ENCODE measurements at places on chromosomes 6 and 20.

- DNase-seq: peak; percentile 21
Observed at GRCh38 chr6:163226181-163226835, 188.2 kb upstream of the QKI start.

- DNase-seq: no peak
Observed at GRCh38 chr20:642398-643174, 10.4 kb downstream of the SRXN1 start.

DNA sequence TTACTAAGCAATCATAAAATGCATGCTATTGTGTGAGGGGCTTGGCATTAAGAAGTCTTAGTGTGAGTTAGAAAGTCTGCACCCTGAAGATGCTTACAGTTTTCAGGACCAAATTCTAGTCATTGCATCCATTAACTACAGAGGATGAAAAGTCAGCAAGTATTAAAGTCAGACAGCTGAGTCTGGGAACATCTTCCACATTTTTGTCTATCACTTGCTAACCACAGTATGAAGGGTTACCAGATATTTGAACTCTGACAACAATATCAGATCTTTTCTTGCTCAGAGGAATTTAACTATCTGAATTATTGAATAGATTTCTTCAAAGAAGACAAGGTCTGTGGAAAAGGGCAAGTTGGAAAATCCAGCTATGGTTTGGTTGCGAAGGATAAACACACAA, 264.4 kb downstream of the BTBD9 start:
- DNase-seq: peak; percentile 48

GRCh38 chr20:16257021-16257420, 316.2 kb downstream of the KIF16B start:
- peak; percentile 9 for DNase-seq

DNA sequence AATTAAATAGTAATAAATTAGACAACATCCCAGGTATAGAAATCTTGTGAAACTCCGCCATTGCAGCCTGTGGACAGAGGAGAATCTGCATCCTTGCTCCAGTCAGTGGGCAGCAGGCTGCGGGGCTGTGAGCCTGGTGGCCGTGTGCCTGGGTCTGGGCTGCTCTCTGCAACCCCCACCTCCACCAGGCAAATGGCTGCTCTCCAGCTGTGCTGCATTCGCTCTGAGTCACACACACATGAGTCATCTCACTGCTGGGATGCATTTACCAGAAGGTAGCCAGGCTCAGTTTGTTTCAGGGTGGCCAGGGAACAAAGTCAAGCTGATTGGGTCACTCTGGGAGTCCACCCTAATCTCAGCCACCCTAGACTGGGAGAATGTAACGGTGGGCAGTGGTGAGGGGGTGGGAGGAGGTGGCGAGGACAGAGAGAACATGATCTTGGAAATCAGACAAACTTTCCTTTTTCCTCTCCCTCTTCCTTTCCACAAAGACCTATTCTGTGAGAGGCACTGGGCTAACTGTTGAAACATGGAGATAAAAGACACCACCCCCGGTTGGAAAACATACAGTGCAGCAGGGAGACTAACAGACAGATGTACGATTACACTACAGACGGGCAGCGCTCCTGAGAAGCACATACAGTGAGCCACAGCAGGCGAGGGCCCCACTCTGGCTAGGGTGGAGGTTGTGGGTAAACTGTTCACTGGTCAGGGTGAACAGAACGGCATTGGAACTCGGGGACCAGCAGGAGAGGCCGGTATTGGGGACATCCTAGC, 59.2 kb downstream of the TRAM2 start:
- DNase-seq: peak; percentile 97

DNA sequence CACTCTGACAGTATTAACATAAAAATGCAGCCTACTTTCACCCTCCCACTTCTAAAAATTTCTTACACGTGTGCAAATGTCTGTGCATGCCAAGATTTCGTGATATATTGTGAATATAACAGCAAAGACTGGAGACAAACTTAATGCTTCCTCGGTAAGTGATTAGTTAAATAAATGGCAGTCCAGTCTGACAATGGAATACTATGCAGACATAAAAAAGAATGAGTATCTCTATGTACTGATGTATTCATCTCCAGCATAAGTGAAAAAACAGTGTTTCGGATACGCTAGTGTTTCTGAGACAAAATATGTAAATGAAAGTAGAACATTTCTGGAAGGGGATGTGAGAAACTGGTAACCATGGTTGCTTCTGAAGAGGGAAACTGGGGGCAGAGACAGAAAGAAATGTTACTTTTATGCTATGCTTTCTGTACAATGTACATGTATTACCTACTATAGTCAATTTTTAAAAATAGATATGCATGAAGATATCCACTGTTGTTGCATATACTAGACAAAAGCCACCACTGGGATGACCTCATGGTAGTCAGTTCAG, 7.0 kb downstream of the SLC22A23 start:
- no peak for DNase-seq

GRCh38 chr20:4730780-4731179, 9.1 kb downstream of the PRND start:
- peak; percentile 9 for DNase-seq

GRCh38 chr20:49532285-49532946, 35.5 kb downstream of the PTGIS start:
- DNase-seq: no peak

DNA sequence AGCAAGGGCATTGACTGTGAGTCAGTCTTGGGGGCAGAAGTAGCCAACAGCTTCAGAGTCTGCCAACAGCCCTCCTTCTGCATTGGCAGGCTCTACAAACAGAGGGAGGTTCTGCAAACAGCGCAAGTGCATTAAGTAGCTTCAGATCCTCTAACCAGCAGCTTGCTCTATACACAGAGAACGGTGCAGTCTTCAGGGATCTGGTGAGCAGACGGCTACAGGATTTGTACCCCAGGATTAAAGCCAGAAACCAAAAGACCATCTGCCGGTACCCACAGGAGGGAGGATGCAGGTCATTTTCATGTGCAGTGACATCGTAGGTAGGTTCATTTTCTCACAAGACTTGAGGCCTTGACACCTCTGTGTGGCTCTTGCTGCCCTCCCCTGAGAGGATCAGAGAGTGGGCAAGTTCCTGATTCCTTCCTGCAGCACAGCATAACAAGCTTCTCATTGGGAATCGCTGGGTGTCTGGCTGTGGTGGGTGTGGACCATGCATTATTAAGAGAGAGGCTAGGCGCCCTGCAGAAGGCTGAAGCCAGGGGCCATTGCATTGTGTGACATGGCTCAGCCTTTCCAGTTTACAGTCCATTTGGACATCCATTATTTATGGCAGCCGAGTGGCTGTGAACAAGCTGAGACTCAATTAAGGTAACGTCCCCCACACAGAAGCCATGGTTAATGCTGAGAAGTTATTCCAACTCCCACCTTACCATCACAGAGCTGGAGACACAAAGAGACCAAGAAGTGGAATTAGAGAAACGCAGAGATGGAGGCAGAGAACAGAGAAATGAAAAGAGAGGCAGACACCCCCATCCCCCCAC, 250.0 kb downstream of the LRFN2 start:
- no peak for DNase-seq

DNA sequence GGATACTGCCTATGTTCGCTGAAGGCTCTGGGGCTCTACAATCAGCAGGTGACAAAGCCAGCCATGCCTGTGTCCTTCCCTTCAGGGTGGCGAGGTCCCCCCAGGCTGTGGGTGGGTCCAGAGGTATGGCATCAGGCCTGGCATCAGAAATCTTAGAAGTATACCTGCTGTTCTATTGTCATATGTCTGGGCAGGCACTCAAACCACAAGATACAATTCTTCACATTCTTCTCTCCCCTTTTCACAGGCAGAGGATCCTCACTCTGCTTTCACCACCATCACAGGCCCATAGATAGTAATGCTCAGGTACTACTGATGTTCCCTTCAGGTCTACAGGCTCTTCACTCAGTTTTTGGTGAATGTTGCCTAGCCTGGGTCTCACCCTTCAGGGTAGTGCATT, 1180.0 kb upstream of the CITED2 start:
- peak; percentile 37 for DNase-seq

GRCh38 chr6:151285122-151285521, 45.4 kb downstream of the AKAP12 start:
- DNase-seq: peak; percentile 80

DNA sequence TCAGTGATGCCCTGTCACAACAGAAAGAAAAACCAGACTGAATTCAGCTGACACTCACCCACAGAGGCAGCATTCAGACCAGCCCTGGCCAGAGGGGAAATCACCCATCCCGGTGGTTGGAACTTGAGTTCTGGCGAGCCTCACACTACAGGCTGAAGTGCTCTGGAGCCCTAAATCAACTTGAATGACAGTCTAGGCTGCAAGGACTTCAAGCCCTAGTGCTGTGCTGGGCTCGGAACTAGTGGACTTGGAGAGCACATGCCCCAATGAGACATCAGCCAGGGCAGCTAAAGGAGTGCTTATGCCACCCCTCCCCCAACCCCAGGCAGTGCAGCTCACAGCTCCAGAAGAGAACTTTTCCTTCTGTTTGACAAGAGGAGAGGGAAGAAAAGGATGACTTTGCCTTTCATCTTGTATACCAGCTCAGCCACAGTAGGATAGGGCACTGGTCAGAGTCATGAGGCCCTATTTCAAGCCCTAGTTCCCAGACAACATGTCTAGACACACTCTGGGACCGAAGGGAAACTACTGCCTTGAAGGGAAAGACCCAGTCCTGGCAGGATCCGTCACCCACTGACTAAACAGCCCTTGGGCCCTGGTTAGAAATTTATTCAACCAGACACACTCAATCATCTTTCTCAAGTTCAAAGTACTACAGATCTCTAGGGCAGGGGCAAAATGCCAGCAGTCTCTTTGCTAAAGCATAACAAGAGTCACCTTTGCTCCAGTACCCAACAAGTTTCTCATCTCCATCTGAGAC, 43.2 kb upstream of the PNRC1 start:
- peak; percentile 21 for DNase-seq

DNA sequence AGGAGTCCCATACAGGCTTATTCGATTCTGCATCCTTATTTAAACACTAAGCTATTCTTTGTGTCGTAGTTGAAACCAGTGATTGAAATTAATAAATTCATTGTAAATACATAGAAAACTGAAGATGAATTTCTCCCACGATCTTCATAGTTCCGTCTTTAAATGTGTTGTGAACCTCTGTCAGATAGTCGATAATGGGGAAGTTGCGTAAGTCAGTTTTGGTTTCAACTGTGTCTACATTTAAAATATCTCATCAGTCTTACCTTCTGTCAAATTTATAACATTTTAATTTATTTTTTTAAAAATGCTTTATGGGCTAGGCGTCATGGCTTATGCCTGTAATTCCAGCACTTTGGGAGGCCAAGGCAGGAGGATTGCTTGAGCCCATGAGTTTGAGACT, 12.7 kb downstream of the STX11 start:
- DNase-seq: no peak

- no peak for DNase-seq
Observed at GRCh38 chr6:132268209-132268608, 133.1 kb downstream of the MOXD1 start.

DNA sequence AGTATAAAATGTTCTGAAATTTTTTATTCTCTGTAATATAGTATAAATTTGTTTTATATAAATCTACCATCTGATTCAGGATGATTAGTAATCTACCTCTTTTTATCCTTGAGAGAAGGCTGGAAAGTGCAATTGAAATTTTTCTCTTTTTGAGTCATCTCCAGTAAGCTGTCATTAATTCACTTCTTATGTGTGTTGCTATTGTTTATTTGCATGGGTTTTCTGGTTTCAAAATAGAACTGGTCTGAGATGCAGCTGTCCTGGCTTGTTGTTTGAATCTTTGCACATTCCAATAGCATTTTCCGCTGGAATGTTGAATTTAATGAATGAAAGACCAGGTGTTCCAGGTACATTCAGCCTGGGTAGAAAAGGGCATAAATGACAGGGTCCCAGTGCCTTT, 24.3 kb upstream of the TAB2 start:
- DNase-seq: no peak

GRCh38 chr6:126113261-126113660, 126.9 kb downstream of the TRMT11 start:
- no peak for DNase-seq

DNA sequence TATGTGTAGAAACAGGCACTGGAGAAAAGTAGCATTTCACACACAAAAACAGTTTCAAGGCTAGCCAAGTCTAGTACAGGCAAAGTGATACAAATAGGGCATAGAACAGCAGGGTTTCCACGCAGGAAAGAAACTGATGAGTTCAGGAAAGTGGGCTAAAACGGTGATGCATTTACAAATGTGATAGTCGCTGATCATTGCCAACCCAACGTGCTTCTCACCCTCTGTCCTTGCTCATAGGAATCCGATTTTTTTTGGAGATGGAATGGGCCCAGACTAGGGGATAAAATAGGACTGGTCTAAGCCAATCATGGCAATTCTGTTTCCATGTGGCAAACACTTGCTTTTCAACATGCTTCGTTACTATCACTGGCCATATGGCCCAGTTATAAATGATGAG, 536.6 kb downstream of the PRKN start:
- no peak for DNase-seq

GRCh38 chr6:130466052-130466747, 100.4 kb downstream of the TMEM200A start:
- DNase-seq: no peak

- no peak for DNase-seq
Observed at GRCh38 chr6:6008089-6008647, 1.4 kb upstream of the NRN1 start.

GRCh38 chr20:19407736-19408135, 195.3 kb downstream of the SLC24A3 start:
- peak; percentile 0 for DNase-seq

DNA sequence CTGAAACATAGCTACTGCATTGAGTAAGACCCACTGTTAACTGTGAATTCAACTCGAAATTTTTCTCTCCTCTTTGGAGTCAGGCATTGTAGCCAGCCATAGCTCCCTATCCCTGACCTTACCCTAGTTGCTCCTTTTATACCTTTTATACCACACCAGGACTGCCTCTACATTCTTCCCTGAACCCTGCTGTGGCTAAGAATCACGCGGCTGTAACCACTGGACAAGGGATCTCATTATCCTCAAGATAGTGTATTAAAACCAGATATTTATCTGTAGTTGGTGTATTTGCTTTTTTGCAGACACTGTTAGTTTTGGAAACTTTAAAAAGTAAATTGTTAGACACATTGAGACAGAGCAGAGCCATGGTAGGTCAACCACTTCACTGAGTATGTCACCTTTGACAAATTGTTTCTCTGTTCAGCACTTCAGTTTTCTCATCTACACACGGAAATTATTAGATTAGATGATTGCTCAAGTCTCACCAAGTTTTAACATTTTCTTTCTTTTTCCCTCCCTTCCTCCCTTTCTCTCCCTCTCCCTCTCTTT, 171.9 kb upstream of the PRND start:
- no peak for DNase-seq

DNA sequence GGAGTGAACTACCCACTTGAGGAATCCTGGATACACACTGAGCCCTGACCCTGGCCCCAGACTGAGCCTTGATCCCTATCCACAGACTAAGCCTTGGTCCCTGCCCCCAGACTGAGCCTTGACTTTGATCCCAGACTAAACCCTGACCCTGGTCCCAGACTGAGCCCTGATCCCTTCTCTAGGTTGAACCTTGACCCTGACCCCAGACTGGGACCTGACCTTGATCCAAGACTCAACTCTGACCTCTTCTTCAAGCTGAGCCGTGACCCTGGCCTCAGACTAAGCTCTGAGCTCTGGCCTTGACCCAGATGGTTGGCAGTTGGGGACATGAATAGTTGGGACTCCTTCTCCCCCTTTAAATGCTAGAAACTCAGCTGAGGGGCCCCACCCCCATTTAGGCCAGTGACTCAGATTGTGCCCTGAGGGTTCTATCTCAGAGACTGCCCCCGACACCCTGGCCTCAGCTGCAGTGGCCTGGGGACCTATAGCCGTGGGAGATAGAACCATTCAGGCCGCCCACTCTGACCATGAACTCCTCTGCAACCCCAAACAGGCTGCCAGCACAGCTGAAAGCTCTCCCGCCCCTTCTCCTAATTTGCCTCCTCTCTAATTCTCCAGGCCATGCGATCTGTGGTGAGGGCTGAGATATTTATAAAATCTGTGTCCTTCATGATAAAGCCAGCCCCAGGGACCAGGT, 84.7 kb downstream of the DLGAP4 start:
- no peak for DNase-seq

All from fibroblast of upper back skin (primary cell).